Activated CD8-positive, alpha-beta memory T cell treated with anti-CD3 and anti-CD28 coated beads, Interleukin-2, amount 50 U/mL, for 48 hours (primary cell): ENCODE measurements at places on chromosomes 1 and 21.

GRCh38 chr21:38574895-38575575 is 76.8 kb upstream of the ERG start:
- DNase-seq, result no peak

GRCh38 chr1:56811331-56811730 is 7.9 kb downstream of the FYB2 start:
- DNase-seq, result no peak

GRCh38 chr1:1302006-1302430 is 5.7 kb downstream of the ACAP3 start:
- DNase-seq, result no peak

DNA sequence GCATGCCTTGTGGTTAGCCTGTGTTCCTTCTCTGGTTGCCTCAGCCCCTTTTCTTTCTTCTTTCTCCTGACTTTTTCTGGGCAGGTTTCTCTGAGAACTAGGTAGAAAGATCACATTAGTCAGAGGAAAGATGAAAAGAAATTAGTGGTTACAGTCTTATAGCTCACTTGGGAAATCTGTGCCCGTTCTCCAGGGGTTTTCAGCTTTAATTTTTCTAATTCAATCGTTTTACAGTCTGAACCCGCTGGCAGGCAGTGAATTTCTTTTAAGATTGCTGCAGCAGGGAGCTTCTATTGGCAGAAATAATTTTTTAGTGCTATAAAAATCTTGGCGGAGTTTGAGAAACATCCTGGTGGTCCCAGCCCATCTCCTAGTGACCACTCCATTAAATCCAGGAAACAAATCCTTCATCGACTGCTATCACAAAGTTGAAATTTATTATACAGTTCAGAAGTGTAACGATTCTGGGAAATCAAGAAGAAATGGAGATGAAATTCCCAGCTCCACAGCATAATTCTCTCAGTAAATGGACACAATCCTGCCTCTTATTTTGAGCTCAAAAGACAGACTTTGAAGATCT is 113.1 kb downstream of the PCP4 start:
- DNase-seq, result no peak

- no peak for DNase-seq
These were observed 1.7 kb downstream of the TOR3A start for GRCh38 chr1:179083533-179083932.

GRCh38 chr21:37375866-37376574 is 9.4 kb downstream of the DYRK1A start:
- no peak for DNase-seq

GRCh38 chr1:69438056-69438795 is 129.5 kb upstream of the LRRC7 start:
- DNase-seq, result no peak
